Activated CD4-positive, alpha-beta T cell treated with anti-CD3 and anti-CD28 coated beads, Interleukin-2, amount 10 ng/mL, durations not matched to agents 7 days and 5 days (primary cell): ENCODE measurements at places on chromosomes 6 and 20.
A peak's percentile ranks its signal among the peaks of the same experiment; 100 is the strongest.

DNA sequence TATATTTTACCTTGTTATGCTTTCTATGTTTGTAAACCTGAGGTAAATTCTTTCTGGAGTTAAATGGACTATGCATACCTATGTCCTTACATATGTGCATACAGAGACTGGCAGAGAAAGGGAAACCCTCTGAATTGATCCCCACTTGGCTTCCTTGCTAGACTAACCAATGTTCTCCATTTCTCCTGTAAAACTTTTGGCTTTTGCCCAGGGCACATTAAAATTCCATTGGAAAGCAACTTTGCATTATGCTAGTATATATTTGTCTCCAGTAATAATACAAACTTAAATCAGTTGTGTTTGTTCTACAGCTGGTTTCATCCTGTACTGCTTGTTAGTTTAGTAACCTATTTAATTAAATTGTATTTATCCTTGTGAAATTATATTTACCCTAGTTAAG is 646.0 kb upstream of the MARCKS start:
- DNase-seq: no peak

GRCh38 chr20:62186096-62186426 is 3.2 kb downstream of the MTG2 start:
- no peak for DNase-seq

GRCh38 chr6:156948807-156949206 is 171.6 kb downstream of the ARID1B start:
- DNase-seq: no peak

GRCh38 chr6:112744827-112745226 is 397.7 kb downstream of the RFPL4B start:
- no peak for DNase-seq

DNA sequence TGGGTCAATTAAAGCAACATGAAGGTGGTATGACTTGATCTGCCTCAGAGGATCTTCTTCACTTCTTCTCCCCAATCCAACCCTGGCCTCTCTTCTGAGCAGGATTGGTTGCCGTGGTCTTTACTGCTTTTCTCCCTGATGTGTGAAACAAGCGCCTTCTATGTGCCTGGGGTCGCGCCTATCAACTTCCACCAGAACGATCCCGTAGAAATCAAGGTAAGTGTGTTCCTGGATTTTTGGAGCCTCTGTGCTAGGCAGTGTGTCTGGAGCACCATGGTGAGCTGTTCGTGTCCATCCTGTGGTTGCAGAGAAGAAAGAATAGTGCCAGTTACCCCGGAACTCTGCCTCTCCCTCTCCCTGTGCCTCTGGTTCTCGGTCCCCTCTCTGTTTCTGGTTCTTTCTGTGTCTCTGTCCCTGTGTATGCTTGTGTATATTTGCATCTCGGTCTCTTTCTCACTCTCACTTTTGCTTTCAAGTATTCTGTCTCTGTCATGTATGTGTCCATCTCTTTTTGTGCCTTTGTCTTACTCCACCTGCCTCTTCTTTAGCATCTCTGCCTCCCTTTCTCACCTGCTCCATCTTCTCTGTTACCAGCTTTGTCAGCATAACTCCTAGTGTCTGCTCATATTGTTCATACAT is 23.5 kb downstream of the TM9SF4 start:
- DNase-seq: no peak

- DNase-seq: no peak
Observed at GRCh38 chr6:36230371-36230770, 33.8 kb downstream of the BRPF3 start.

GRCh38 chr6:113858480-113859348 is 1.6 kb downstream of the MARCKS start:
- DNase-seq: peak; percentile 63

DNA sequence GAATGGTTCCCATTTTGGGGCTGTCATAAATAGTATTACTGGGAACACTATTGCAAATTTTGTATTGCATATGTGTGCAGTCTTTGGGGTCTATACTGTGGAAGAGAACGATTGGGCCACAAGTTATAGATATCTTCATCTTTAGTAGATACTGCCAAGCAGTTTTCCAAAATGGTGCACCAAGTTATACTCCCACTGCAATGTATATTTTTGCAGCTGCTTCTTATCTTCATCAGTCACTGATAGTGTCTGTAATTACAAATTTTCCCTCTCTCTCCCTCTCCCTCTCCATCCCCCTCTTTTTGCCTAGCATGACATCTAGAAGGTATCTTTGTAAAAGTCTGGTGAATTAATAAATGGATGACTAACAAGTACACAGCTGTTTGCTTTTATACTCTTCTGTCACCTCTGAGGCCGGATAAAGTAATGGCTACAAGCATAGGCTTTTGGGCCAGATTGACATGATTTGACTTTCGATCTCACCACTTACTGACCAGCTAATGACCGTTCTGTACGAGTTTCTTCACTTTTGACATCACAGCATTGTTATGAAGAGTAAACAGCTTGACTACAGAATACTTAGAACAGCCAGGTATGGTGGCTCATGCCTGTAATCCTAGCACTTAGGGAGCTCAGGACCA is 113.3 kb upstream of the SLC2A12 start:
- DNase-seq: no peak

GRCh38 chr6:9540126-9540525 is 874.7 kb downstream of the TFAP2A start:
- DNase-seq: no peak

GRCh38 chr6:28543651-28544610 is 18.2 kb downstream of the GPX5 start:
- DNase-seq: no peak

DNA sequence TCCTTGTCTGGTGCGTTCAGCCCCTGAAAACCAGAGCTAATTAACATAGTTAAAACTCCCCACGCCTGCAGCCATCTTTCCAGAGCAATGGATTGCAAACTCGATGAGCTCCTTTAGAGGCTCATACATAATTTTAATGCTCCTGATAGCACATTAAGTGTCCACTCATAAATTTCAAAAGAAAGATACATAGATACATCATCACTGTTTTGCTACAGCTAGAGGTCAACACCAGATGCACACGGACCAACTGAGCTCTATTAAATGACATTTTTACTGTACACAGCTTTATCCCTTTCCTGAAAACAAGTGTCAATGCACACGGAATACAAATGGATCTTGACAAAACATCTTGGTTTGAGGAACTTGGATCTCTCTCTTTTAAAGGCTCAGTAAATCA is 91.3 kb upstream of the HDAC2 start:
- DNase-seq: no peak

- DNase-seq: no peak
Observed at GRCh38 chr6:105259913-105260889, 80.4 kb upstream of the POPDC3 start.

GRCh38 chr20:32564921-32565734 is 20.0 kb downstream of the NOL4L start:
- DNase-seq: no peak

GRCh38 chr20:56423211-56423610 is 11.2 kb downstream of the CASS4 start:
- DNase-seq: no peak

DNA sequence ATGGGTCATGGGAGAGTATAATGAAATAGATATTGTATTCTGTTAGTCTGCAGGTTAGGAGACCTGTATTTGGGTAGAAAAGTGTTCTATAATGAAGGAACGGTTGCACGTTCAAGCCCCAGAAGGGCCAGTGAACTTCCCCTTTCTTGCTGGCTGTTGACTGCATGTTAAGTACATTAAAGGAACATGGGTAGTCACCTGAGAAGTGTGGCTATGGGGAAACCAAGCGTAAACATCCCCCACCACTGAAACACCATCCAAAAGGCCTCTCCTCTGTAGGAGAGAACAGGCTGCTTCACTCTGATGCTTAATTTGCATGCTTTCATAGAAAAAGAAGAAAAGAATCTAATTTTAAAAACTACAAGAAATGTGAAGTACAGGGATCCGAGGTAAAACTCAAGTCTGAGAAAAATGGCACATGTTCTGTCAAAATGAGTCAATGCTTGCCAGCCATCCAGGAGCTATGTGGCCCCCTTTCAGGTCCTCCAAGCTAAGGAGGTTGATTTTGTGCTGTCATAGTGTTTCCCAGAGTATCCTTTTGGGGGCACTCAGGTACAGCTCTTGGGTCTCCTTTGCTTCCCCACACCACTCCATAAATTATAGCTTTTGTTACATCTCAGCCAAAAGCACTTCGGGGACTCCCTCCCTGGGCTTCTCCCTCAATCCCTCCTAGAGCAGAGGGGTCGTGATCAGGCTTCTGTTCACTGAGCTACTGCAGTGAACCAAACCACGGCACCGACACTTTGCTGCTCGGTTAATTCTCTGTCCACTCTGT is 283.7 kb upstream of the AGPAT4 start:
- no peak for DNase-seq

- DNase-seq: no peak
Observed at GRCh38 chr6:8446391-8446790, 11.0 kb upstream of the SLC35B3 start.

DNA sequence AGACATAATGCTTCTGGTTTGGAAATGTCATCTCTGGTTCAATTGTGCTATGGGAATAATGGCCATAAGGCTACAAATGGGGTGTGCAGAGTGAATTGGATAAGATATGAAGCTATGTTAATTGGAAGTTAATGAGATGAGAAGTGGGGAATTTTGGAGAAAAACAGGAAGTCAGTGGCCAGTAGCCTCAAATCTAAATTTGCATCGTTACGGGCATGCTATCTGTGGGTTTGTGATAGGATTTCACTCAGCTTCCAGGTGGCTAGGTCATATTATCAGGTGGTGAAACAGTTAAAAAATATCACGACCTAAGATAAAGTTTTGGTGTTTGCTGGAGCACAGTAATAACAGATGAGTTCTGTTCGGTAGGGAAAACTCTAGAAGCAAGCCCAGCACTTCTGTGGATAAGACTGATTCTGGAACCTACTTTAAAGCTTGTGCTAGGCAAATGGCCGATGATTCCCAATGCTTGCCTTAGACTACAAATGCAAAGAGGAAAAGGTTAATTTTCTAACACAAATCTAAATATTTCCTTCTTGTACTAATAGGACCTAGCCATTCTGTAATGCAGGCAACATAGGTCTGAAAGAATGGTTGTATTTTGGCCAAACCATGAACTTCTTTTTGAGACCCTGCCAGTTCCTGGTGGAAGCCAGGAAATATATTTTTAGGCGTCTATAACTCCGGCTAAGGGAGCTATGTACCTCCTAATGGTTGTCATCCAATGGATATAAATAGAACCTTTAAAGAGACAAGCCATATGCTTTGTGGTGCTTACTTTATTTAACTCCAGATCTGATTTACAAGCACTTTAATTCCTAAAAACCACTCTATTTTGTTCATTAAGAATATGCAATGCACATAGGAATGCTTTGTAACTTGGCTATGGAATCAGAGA is 111.0 kb downstream of the PLCB1 start:
- DNase-seq: no peak

GRCh38 chr6:131950767-131951575 is at the start of gene CCN2:
Gene CCN2, minus strand, starts transcription at chr6:131951372. Its CDS starts 200 bp downstream, at chr6:131951172.
- no peak for DNase-seq

- DNase-seq: no peak
Observed at GRCh38 chr20:57930351-57930750, 220.5 kb upstream of the PMEPA1 start.

- no peak for DNase-seq
Observed at GRCh38 chr6:25637960-25638434, 14.0 kb upstream of the SCGN start.

GRCh38 chr20:41551011-41551705 is 67.0 kb downstream of the CHD6 start:
- no peak for DNase-seq

DNA sequence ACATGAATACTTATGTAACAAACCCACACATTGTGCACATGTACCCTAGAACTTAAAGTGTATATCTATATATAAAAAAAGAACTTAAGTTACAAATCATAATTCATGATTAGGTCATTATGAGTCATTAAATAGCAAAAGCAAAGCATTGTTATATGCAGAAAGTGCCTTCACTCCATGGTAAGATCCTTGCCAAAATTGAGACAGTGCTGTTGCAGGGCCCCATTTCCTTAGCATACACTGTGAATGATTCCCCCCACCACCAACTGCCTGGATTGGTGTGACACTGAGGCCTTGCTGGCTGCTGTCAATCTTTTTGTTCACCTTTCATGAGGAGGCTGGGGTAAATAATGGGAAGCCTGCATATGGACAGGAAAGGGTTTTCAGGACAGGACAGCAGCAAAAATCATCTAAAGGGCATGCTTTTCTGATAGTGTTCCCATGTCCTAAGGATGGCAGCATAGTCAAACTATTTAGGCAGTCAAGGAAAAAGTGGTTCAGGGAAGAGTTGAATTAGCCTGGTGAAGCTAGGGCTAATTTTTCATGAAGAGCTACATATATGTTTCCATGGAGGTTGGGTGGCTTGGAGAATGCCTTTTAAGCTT is 188.2 kb upstream of the ASCC3 start:
- no peak for DNase-seq

GRCh38 chr6:79694156-79694555 is 63.0 kb downstream of the SH3BGRL2 start:
- no peak for DNase-seq

- DNase-seq: no peak
Observed at GRCh38 chr6:5121479-5121878, 36.3 kb downstream of the PPP1R3G start.

- no peak for DNase-seq
Observed at GRCh38 chr6:146859795-146860495, 261.2 kb downstream of the ADGB start.

DNA sequence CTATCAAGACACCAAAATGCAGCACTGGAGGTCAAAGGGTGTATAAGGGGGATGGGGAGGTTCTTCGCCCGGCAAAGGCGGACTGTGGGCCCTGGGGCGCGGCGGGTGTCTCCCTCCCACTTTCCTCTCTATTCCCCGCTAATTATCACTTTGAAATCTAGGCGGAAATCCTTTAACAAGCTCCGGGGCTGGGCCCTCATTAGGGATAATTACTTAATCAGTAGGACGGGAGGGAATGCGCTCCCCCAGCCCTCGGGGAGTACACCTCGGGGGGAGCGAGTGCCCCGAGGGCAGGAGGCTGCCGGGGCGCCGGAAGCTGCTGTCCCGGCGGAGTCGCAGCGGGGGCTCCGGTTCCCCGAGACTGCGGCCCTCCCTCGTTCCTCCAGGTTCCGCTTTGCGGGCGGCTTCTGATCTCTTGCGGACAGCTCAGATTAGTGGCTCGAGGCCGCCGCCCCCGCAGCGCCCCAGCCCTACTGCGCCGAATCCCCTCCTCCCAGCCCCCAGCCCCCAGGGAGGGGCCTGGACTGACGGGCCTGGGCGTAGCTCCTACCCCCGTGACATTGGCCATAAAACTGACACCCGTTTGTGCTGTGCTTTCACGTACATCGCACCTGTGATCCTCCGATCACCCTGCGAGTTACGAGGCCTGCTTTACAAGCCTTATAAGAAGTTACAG is 14.7 kb downstream of the MUCL3 start:
- DNase-seq: peak; percentile 52

DNA sequence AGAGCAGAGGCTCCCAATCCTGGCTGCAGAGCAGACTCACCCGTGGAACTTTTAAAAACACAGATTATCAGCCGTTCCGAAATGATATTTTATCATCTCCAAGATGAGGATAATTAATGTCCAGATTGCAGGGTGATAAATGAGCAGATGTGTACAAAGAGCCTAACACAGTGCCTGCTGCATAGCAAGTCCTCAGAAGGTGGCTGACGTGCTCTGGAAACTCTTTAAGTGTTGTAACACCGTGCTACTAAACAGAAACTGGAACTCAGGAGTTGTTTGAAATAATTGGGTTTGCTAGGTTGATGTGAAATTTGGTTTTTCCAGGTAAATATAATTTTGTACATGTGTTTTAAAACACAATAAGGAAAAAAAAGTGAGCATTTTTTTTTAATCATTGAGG is 118.0 kb downstream of the ARMC2 start:
- no peak for DNase-seq
